ENCODE measurements at places on chromosomes 6 and 20.
A peak's percentile ranks its signal among the peaks of the same experiment; 100 is the strongest.

- DNase-seq = no peak
Observed at GRCh38 chr20:36642136-36642535, 3.9 kb downstream of the SLA2 start.

DNA sequence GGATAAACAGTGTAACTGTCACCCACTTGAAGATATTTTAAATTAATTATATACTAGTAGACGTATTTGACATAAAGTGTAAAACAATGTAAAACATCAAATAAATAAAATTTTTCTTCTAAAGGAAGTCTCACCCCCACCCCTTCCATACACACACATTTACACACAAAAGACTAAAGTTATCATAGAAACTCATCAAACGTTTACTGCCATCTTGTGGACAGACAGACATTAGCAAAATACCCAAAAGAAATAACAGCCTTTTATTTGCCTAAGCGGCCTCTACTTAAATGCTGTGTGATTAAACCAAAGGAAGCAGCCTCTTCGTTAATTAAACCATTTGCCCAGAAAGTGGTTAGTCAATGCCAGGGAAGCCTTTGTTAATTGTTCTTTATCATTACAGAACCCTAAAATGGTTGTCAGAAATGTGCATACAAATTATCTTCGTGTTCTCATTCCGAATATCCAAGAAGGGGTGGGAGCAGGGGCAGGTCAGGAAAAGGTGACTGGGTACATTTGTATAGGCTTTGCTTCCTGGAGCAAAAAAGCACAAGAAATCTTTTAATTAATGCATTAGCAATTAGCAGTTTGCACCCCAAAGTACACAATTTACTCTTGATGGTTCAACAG lies 176.2 kb upstream of the SASH1 start:
- DNase-seq = peak; percentile 54

- no peak for DNase-seq
Observed at GRCh38 chr20:54104781-54105180, 34.4 kb upstream of the BCAS1 start.

DNA sequence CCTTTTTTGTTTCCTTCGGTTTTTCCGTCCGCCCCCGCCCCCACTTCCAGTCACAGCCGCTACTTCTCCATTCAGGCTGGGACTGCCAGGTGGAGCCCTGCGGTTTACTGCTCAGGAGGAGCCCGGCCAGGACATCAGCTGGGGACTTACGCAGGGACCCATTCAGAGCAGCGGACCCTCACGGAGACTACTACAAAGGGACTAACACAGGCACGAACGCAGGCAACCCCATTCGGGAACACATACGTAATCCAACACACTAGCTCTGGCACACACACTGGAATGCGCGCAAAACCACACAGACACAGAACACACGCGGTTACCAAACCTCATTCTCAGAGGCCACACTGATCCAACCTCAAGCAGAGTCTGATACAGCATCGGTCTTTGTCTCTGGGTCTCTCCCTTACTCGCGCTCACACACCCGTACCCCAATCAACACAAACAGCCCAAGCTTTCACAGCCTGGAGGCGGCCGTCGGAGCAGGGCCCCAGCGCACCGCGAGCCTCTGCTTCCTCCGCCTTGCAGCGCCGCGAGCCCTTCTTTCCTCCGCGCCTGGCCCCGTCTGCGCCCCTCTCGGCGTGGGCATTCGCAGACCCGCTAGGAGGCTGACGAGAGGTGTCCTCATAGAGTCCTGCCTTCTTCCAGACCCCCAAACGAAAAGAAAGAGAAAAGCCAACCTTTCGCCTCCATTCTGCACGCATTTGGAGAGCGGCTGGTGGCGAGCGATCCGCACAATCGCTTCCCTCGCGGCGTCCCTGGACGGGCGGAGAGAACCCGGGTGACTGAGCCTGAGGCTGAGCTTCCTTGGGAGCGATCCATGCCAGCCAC lies 1.1 kb upstream of the SLC32A1 start:
- DNase-seq = peak; percentile 34

- no peak for DNase-seq
Observed at GRCh38 chr6:168432196-168432595, 8.8 kb upstream of the SMOC2 start.

DNA sequence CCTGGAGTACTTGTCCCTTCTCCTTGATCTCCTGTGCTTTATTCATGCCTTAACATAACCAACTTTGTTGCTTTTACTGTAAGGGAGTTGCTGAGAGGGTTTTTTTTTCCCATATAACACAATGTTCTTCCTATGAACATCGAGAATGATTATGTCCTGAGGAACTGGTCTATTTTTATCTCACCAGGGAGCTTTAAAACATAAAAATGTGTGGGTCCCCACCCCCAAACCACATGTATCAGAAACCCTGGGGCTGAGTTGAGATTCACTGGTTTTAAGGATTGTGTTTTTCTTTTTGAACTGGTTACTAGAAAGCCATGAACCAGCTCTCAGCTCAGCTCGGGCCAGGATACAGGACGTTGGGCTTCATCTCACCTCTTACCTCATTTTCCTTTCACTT lies 118.5 kb upstream of the JAG1 start:
- DNase-seq = no peak
